ENCODE measurements at places on chromosomes 13 and 19.

DNA sequence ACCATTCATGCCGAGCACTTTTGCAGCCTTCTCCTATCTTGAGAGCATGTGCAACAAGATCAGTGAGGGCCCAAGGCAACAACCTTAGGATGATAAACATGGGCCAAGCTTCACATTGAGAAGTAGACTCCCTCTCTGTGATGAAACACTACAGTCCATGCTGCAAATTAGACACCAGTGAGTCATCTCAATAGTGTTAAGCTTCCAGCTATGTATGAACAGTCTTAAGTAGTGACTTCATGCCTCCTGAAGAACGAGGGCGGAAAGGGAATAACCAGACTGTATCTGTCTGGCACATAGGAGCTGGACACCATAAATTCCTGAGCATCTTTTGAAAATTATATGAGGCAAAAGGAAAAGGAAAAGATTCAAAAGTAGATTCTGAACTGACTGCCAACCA lies 309.9 kb upstream of the SLITRK1 start:
- DNase-seq = no peak

- no peak for DNase-seq
These were observed 62.4 kb upstream of the C1QTNF9 start for GRCh38 chr13:24247016-24247415.

DNA sequence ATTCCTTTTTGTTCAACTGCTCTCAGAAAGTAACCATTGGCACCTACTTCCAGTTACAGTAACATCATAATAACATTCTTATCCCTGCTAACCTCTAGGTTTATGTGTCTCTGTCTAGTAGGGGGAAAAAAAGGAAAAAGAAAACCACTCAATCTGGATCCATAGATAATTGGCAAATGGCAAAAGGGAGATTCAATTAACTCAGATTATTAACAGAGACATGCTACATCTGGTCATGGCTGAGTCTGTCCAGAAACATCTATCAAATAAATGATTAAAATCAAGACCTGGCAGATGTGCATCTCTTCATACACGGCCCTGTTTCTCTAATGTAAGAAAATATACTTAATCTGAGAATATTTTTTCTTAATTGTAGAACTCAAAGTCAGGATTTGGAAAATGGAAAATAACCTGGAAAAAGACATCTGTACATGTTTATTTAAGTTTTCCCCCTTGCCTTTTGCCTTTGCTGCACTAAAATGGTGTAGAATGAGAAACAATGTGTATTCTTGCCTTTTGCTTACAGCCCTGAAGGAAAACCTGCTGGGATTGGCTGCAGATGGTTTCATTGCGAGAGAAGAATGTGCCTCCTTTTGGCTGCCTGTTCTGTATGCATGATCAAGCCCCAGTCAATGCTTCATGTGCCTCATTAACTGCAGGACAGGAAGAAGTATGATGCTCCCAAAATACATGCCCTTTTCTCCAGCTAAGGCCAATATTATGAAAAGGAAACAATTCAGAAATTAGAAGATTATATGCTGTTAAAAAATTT lies 921.6 kb upstream of the PCDH20 start:
- peak; percentile 86 for DNase-seq

GRCh38 chr13:97141564-97142005 lies 80.5 kb upstream of the MBNL2 start:
- peak; percentile 95 for DNase-seq

- DNase-seq = no peak
These were observed 24.5 kb upstream of the TFDP1 start for GRCh38 chr13:113559901-113560644.

GRCh38 chr19:37987356-37988332 lies 80.6 kb downstream of the SIPA1L3 start:
- DNase-seq = peak; percentile 43

DNA sequence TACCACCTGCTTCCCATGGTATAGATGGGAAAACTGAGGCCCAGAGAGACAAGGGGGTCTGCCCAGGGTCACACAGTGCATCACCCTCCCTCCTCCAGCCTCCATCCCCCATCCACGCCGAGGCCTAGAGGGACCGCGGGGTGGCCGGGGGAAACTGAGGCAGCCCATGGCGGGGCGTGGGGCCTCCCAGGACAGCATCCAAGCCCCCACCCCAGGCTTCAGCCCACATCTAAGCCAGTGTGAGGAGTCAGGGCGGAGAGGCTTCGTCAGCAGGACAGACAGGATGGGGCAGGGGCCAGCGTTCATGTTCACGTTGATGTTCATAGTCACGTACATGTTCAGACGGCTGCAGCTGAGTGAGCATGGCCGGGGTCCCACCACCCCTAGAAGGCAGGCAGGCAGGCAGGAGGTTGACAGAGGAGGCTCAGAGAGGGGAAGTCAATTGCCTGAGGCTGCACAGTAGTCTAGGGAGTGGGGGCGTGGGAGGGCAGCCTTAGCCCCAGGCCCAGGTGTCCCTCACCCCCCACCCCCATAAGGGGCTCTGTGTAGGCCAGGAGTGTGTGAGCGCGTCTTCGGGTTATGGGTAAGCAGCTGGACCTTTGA lies 23.3 kb downstream of the SMIM24 start:
- no peak for DNase-seq

DNA sequence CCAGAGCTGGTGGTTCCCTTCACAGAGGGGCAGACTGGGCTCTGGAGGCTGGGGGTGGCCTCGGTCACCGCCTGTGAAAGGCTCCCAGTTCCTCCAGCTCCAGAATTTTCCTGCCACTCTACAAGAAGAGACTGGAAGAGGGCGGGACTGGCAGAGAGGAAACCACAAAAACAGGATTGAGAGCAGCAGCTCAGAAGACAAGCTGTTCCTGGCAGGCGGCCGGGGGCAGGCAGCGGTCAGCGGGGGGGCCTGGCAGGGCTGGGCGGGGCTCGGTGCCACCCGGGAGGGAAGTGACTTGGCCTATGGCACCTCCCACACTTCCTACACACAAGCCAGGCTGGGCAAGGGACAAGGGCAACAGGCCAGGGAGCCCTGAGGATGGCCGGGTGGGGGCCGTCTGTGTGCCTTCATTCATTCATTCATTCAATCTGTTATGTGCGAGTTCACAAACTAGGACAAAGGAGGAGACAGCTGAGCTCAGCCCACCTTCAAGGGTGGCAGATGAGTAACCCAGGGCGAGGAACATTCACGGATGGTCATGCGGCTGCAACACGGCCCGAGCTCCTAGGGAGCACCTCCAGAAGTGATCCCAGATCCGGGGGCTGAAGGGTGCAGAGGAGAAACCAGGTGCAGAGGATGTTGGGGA lies 16.9 kb upstream of the BTBD2 start:
- peak; percentile 93 for DNase-seq

GRCh38 chr19:38685666-38686529 lies 38.4 kb downstream of the ACTN4 start:
- peak; percentile 82 for DNase-seq

DNA sequence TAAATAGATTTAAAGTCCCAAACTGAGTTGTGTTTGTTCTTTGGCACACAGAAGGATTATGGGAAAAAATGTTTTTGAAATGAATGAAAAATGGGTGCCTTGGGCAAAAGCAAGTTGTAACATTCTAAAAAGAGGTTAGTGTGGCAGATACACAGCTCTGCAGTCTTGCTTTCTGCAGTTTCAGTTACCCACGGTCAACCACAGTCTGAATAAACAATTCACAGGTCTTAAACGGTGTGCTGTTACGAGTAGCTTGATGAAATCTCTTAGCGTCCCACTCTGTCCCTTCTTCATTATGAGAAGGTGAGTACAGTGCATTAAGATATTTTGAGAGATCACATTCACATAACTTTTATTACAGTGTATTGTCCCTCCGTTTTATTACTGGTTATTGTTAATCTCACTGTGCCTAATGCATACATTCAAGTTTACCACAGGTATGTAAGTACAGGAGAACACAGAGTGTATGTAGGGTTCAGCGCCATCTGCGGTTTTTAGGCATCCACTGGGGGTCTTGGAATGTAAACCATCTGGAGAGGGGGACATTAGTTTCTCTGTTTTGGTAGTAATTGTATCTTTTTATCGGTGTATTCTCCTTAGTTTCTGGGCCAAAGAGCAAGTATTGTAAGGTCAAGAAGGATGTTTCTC lies 8.1 kb downstream of the FARP1 start:
- DNase-seq = no peak

DNA sequence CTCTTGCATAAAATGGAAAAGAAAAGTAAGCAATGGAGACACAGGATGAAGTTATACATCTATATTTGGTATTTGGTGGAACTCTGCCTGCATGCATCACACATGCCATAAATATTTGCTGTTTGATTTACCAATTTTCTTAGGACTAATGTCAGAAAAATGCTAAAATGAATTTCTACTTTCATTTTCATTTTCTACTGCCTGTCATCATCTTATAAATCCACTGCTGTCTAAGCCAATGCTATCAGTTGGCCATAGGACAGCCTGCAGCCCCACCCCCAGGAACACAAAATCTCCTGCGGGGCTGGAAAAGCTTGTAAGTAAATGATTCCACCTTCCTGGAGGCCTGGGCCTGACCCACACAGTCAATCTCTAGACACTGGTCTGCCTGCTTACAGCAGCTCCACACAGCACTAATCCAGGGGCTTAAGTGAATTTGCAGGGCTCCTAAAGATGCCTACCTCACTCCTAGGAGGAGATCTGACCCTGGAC lies 122.0 kb downstream of the ENOX1 start:
- peak; percentile 51 for DNase-seq

GRCh38 chr13:78033509-78033908 lies 114.9 kb upstream of the EDNRB start:
- no peak for DNase-seq

GRCh38 chr19:58261968-58262921 lies 16.5 kb upstream of the ZNF8 start:
- no peak for DNase-seq

DNA sequence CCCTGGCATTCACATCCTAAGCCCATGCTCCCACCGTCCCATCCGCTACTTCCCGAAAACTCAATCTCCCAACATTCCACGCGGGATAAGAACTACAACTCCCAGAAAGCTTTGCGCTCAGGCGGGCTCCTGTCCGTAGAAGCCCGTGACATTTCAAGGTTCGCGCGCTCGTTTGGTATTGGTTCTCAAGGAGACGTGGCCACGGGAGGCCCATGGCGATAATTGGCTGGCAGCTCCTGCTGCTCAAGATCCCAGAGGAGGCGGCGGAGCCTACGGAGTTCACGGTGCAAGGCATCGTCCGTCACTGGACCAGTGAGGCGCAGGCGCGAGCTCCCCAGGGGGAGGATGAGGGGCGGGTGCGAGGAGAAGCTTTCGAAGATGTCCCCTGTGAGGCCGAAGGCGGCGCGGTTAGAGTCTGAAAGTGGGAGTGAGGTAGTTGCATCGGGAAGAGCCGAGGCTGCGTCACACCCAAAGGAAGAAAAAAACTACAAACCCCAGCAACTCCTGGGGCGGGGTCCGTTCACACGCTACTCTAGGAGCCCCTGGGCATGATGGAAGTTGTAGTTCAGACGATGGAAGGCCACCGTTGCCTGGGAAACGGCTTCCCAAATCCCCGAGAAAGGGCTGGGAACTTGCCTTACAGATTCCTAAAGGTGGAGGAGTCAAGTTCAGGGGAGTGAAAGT lies 1.2 kb upstream of the MAMSTR start:
- DNase-seq = peak; percentile 100

- DNase-seq = no peak
These were observed 504.9 kb downstream of the DIAPH3 start for GRCh38 chr13:59658738-59659330.

DNA sequence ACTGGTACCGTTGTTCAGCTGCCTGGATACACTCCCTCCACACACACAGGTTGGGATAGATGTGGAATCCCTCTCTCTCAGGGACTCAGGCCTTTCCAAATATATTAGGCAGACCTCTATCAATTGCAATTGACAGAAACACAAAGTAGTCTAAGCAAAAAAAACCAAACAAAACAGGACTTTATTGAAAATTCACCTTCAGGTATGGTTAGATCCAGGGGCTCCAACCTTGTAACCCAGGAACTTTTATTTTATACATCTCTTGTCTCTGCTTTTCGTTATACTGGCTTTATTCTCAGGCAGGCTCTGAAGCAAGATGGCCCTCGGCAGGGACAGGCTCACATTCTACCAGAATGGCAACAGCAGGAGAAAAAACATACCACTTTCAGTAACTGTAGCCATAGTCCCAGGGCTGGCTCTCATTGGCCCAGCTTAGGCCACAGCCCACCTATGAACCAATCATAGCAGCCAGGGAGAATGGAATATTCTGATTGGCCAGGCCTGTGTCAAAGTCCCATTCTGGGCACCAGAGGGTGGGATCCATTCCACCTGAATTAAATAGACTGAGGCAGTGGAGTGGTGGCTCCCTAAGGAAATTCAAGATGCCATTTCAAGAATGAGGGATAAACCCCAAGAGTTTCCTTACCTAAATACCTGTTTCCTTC lies 13.1 kb upstream of the CEACAM19 start:
- DNase-seq = peak; percentile 13

- no peak for DNase-seq
These were observed 60.2 kb downstream of the ITGBL1 start for GRCh38 chr13:101512650-101513049.

- DNase-seq = no peak
These were observed 15.4 kb upstream of the TMEM160 start for GRCh38 chr19:47063874-47064273.

GRCh38 chr19:49987159-49987698 lies 26.3 kb upstream of the SIGLEC11 start:
- no peak for DNase-seq

DNA sequence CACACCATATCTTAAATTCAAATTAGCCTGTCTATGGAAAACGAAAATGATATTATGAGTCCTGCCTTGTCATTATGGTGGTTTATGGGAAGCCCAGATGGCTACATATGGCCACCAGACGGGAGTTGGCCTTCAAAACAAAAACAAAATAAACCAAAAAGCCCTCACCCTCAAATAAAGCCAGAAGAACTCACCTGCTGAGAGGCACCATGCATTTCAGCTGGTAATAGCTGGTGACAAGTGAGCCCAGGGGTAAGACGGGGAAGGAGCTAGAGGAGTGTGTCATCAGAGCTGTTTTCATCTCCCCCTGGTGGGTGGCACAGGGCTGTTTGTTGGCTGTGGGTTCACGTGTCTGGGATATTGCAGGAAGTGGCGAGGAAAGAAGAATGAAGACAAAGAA lies 152.9 kb downstream of the EFNB2 start:
- peak; percentile 93 for DNase-seq

- DNase-seq = no peak
These were observed 34.1 kb upstream of the CACTIN start for GRCh38 chr19:3660493-3661219.
